ENCODE measurements at places on chromosomes 16 and 17. TPM values are rescaled to one million over a fixed set of nuclear protein-coding genes. Genes with fewer than 3 reads are reported as not detected.

Gene PTX4
- not detected for total RNA-seq

Gene CLEC19A
- total RNA-seq: 0.10 TPM

Gene MAP2K6
- 6.9 TPM for total RNA-seq

Gene CFAP20
- total RNA-seq: 54.7 TPM

Gene MYL11
- 0.39 TPM for total RNA-seq

Gene IL17C
- total RNA-seq: not detected

Gene ANKRD40CL
- total RNA-seq: not detected

Gene RCVRN
- not detected for total RNA-seq

Gene PYY
- total RNA-seq: not detected

Gene CUEDC1
- 59.2 TPM for total RNA-seq

Data from A549 treated with Hydrocortisone at 1 μM for 4 hours (cell line).